Activated naive CD4-positive, alpha-beta T cell (primary cell): ENCODE measurements at places on chromosomes 16 and 17.

- no peak for DNase-seq
These were observed 38.2 kb downstream of the MARF1 start for GRCh38 chr16:15604460-15605440.

GRCh38 chr16:3295783-3296182, 9.4 kb downstream of the TIGD7 start:
- no peak for DNase-seq

DNA sequence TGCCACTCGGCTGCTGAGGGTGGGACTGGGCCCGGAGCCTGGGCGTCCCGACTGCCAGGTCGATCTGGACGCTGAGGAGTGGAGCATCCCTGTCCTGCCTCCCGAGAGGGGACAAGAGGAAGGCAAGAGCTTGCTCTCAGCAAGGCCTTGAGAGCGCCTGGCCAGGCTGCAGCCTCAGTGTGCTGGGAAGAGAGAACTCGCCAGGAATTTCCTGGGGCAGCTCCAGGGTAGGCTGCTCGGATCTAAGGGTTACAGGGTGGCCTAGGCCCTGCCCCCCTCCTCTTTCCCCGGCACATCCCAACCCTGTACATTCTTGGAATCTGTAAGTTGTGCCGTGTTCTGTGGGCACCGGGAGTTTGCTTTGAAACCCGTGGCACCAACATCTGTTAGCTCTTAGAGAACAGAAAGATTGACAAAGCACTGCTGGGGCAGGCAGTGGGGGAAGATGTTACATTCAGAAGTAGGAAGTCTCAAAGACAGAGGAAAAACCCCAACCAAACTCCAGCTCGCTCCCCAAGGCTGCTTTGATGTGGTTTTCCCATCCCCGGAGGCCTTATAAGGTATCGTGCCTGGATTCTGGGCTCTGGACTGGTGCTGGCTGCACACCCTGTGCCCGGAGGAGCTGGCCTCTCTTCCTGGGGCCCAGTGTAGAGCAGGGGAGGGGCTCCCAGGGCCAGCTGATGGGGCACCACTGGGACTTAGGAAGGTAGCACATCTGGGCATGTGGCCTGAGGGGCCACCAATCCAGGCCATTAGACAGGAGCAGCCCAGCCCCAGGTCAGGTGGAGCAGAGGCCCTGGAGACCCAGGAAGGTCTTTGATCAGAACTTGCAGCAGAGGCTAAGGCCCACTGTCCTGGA, 55.2 kb downstream of the NKD1 start:
- DNase-seq = no peak

DNA sequence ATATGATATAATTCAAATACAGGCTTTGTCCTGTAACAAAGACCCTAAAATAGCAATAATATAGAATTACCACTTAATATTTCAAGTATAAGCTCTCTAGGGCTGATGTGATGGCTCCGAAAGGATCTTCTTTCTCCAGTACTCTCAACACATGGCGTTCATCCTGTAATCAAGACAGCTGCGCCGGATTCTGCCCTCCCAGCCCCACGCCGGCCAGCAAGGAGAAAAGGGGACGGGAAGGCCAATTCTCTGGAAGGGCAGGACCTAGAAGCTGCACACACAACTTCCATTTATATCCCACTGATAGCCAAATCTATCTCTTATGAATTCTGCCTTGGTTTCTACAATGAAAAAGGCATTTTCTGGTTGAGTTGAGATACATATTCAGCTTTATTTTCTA, 32.0 kb downstream of the CCDC182 start:
- no peak for DNase-seq
